NCI-H446 treated with DMSO at 0.1 percent for 48 hours (cell line): ENCODE measurements at places on chromosomes 6 and 20.
A peak's percentile ranks its signal among the peaks of the same experiment; 100 is the strongest.

DNA sequence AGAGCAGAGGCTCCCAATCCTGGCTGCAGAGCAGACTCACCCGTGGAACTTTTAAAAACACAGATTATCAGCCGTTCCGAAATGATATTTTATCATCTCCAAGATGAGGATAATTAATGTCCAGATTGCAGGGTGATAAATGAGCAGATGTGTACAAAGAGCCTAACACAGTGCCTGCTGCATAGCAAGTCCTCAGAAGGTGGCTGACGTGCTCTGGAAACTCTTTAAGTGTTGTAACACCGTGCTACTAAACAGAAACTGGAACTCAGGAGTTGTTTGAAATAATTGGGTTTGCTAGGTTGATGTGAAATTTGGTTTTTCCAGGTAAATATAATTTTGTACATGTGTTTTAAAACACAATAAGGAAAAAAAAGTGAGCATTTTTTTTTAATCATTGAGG lies 118.0 kb downstream of the ARMC2 start:
- no peak for DNase-seq

- no peak for DNase-seq
Measured at GRCh38 chr20:17417225-17417624, 114.0 kb downstream of the BFSP1 start.

DNA sequence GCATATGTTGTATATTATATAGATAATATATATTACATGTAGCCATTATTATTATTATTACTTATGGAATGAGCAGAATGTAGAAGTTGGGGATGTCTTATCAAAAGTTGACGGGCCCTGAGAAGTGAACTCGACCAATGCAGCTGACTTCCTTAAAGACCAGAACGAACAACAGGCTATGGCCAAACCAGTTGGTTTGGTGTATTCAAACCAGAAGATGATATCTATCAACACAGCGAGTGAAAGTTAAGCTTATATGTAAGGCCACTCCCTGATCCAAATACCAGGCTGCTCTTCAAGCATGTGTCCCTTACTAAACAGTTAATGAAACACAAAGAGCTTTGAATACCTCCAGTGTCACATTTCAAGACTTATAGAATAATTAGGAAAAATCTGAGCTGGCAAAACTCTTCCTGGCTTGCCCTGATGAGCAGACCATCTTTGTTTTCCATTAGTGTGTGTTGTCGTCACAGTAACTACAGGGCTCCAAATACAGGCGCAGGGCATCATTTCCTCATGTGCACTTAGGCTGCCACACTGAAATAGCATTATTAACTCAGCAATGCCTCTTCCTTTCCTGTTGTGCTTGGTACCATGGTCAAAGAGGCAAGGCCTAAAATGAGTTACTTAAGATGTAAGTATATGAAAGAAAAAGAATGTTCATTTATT lies 6.6 kb downstream of the FILIP1 start:
- no peak for DNase-seq

- no peak for DNase-seq
Measured at GRCh38 chr6:157779705-157780604, 43.1 kb upstream of the SNX9 start.

DNA sequence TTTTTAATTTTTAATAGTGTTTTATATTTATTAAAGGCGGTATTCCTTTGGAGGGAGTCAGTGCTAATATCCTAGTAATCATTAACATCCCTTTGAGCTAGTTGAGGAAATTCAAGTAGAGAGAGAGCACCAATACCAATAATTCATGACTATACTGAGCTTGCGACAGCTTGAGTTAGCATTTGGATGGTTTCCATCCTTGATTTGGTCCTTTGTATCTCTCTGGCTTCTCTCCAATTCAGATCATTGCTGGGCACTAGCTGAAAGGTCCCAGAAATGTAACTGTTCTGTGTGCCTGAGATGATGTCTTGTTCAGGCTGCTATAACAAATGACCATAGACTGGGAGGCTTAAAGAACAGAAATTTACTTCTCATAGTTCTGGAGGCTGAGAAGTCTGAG lies 77.0 kb downstream of the RNF144B start:
- DNase-seq, result peak; percentile 79

DNA sequence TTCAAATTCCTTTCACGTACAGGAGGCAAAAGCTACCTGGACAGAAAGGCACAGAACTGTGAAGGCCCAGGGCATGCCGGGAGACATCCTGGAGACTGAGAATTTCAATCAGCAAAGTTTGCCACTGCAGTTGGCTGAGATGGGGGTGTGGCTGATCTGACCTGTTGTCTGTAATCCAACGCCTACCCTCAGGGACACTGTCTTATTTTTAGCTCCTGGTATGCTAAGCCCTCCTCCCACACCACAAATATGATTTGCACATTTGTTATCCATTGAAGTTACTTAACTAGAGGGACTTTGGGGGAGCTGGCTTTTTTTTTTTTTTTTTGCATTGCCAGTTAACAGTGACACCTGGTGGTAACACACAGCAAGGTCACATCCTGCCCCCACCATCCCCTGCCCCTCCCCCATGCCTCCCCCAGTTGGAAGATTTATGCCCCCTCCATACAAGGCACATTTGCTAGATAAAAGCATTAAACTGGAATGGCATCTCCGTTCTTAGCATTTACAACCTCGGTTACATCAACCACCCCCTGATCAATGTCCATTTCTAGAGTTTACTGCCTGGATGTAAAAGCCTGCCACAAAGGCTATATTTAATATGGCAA lies 40.4 kb downstream of the TTI1 start:
- DNase-seq, result no peak

GRCh38 chr6:123632641-123633040 lies 4.1 kb downstream of the TRDN start:
- peak; percentile 84 for DNase-seq

DNA sequence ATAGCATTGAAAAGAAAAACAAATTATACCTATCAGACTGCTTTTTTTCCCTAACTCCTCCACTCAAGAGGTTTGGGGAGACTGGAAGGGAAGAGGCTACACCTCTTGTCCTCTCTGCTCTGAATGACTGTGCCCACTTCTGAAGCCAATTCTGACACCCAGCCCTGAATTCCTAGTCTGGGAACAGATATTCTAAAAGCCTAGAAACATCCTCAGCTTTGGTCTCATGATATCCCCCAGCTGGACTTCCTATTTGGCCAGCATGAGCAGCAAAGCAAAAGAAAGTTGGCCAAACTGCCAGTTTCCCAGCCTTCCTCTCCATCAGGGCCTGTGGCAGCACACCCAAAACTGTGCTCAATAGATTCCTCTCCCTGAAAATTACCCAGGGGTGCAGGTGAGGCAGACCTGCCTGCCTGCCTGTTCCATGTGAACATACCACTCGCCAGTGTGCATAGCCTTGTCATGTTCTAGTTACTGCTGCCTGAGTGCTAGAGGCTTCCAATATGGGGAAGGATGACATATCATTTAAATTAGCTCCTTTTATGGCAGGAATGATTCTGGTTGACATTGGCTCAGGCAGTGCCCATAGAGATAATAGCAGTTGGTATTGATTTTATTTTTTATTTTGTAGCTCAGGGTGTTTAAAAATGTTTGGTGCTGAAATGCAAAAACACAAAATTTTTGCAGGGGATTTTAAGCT lies 152.1 kb upstream of the RIN2 start:
- DNase-seq, result no peak

DNA sequence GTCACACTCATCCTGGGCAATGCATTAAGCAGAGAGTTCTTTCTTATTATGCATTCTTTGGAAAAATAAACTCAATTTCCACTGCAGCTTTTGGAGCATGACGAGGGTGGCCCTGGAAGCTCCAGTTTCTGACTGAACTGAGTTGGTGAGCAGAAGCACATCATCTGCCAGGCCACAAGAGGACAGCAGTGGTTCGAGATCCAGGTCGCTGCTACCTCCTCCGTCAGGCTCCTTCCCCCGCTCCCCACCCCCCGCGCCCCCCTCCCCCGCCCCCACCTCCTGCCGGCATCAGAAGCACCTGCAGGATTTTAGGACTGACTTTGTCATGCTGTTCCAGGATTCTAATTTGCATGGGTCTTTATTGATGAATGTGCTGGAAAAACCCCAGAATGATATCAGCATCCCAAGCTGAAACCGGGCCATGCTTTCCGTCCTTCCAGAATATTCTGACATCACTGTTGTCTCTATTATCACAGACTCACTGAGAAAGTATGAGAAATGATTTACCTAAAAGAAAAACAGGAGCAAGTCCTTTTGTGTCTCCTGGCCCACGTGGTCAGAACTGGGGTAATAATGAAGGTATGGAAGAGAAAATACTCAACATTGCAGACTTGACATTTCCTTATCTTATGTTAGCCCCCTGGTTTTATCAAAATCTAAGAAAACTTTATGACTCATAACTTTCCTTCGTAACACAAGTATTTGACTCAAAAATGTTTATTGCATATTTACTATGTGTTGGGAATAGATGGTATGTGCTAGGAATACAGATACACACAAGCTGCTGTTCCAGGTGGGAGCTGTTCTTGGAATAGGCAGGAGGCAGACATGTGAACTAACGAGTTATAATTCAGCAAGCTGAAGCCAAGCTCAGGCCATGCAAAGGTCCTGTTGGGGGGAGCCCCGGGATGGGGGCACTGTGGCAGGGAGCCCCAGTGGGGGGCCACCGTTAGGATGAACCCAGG lies 220.2 kb upstream of the EXOC2 start:
- DNase-seq, result no peak

GRCh38 chr6:3139090-3139903 lies 18.0 kb downstream of the TUBB2A start:
- no peak for DNase-seq

DNA sequence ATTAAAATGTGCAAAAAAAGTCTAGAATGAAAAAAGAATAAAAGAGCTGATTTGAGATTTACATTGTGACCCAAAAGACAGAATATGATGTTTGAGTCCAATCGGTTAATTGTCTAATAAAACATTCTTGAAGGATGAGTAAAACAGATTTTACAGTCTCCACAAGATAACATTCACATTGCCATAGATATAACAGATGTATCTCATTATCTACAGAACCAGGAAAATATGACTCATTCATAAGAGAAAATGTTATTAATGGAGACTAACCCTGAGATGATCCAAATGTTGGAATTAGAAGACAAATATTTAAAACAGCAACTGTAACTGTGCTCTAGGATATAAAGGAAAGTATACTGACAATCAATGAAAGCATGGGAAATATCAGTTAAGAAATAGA lies 141.7 kb downstream of the RFX6 start:
- no peak for DNase-seq

- DNase-seq, result no peak
Measured at GRCh38 chr6:116485559-116486184, 24.5 kb downstream of the CALHM6 start.

GRCh38 chr20:64035066-64035932 lies 683 bp upstream of the C20orf204 start:
- DNase-seq, result no peak

- DNase-seq, result no peak
Measured at GRCh38 chr6:87747646-87748045, 45.6 kb upstream of the AKIRIN2 start.

GRCh38 chr6:138719744-138720143 lies 53.8 kb upstream of the CCDC28A start:
- no peak for DNase-seq

DNA sequence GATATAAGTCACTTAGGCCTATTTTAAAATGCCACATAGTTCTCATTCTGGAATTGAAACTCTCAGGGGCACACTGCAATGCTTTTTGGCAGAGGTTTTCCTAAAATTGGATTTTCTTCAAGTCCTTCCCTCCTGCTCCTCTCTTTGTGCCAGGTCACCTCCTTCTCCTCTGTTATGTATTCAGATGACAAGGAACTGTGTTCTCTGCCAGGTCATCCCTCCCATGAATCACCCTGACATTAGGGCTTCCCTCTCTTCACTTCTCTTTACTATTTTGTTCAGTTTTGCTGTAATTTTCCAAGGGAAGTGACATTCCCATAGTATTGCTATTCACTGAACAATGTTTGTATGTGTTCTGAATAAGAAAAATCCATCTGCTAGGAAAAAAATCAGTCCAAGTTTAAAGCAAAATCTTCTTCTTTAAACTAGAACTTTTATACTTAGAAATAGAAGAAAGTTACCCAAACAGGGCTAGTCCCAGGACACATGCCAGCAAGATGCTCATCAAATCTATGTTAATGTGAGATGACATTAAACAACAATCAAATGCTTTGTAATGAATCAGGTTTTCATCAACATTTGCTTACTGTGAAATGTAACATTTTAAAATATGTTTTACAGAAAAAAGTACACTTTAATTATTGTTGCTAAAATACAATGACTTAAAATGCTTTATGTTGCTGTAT lies 461.1 kb downstream of the MMUT start:
- peak; percentile 95 for DNase-seq

- no peak for DNase-seq
Measured at GRCh38 chr6:31116661-31117385, 2.2 kb downstream of the PSORS1C1 start.

DNA sequence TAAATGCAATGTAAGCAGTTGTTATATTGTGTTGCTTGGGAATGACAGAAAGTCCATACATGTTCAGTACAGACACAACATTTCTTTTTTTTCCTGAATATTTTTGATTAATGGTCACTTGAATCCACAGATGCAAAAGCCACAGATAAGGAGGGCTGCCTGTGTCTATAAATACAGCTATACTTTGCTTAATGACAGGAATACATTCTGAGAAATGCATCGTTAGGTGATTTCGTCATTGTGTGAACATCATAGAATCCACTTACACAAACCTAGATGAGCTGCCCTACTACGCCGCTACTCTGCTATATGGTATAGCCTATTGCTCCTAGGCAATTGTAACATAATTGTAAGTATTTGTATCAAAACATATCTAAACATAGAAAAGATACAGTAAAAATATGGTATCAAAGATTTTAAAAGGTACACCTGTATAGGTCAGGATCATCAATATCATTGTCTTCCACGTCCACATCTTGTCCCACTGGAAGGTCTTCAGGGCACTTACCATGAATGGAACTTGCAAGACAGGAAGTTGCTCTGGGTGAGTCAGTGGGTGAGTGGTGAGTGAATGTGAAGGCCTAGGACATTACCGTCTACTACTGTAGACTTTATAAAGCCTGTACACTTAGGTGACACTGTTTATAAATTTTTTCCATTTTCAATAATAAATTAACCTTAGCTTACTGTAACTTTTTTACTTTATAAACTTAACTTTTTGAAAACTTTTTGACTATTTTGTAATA lies 27.9 kb upstream of the POPDC3 start:
- DNase-seq, result no peak

- DNase-seq, result no peak
Measured at GRCh38 chr20:24896984-24897383, 52.1 kb upstream of the CST7 start.

- DNase-seq, result peak; percentile 67
Measured at GRCh38 chr6:119848696-119849095, 499.1 kb upstream of the MAN1A1 start.

DNA sequence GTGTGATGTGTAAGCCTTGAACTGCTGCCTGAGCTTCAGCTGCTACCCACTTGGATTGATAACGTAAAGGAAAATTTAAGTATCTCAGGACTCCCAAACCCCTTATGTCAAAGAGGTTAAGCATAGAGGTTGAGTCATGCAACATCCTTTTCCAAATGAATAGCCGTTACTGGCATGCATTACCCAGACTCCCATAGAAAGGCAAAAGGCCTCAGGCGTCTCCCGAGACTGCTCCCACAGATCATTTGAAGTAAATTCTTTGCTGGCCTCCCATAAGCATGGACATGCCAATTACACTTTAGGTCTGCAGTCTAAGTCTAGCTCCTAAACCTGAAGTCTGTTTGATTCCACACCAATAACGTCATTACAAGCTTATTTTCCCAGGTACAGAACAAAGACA lies 14.7 kb downstream of the IPCEF1 start:
- DNase-seq, result no peak

GRCh38 chr6:169253337-169254238 lies at the start of gene THBS2:
Gene THBS2, minus strand, starts transcription at chr6:169253846. Its CDS starts 3,062 bp downstream, at chr6:169250784.
- no peak for DNase-seq

- no peak for DNase-seq
Measured at GRCh38 chr6:112176175-112176574, 78.2 kb downstream of the LAMA4 start.

- DNase-seq, result no peak
Measured at GRCh38 chr20:3405696-3406358, 1.6 kb downstream of the DNAAF9 start.
